Psoas muscle (tissue), 8 donors: ENCODE measurements at places on chromosomes 2 and 18. TPM values are rescaled to one million over a fixed set of nuclear protein-coding genes. Genes with fewer than 3 reads are reported as not detected.
A peak's percentile ranks its signal among the peaks of the same experiment; 100 is the strongest.

INHBB gene
- total RNA-seq, result 19.3 TPM

SPP2 gene
- not detected for total RNA-seq

KHK gene
- total RNA-seq, result 1.5 TPM

UGT1A4 gene
- total RNA-seq, result not detected

TMEM37 gene
- total RNA-seq, result 1.2 TPM

COLEC11 gene
- total RNA-seq, result not detected

HMSD gene
- not detected for total RNA-seq

VIT gene
- 3.6 TPM for total RNA-seq

CCDC141 gene
- total RNA-seq, result 8.8 TPM

RBKS gene
- 3.7 TPM for total RNA-seq

DNA sequence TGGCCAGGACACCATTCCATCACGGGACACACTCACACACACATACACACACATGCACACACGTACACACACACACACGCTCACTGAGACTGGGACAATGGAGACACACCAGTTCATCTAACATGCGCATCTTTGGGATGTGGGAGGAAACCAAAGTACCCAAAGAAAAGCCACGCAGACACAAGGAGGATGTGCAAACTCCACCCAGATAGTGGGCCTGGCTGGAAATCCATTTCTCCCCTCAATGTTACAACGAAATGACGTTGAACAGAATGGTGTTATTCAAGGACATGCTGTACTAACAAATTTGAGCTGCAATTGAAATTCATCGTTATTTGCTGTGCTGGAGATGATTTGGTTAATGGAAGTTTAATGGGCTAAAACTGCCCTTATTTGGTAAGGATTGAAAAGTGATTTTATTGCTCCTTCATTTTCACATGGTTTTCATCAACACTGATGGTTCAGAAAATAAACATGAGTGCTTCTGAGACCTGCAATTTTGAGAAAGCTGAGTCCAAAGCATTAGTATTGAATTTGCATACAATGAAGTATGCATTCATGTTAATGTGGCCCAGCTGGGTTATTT, 110.0 kb downstream of the KCNE4 start:
- DNase-seq, result no peak

DNA sequence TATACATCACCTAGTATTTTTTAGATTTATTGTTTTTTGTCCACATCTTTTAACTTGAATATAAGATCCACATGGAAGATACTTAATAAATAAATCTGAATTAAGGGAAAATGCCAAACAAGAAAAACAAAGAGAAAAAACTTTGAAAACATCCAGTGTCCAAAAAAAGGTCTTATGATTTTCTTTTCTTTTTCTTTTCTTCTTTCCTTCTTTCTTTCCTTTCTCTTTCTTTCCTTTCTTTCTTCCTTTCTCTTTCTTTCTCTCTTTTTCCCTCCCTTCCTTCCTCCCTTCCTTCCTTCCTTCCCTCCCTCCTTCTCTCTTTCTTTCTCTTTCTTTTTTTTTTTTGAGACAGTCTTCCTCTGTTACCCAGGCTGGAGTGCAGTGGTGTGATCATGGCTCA, 29.6 kb upstream of the WIPF1 start:
- no peak for DNase-seq

DNA sequence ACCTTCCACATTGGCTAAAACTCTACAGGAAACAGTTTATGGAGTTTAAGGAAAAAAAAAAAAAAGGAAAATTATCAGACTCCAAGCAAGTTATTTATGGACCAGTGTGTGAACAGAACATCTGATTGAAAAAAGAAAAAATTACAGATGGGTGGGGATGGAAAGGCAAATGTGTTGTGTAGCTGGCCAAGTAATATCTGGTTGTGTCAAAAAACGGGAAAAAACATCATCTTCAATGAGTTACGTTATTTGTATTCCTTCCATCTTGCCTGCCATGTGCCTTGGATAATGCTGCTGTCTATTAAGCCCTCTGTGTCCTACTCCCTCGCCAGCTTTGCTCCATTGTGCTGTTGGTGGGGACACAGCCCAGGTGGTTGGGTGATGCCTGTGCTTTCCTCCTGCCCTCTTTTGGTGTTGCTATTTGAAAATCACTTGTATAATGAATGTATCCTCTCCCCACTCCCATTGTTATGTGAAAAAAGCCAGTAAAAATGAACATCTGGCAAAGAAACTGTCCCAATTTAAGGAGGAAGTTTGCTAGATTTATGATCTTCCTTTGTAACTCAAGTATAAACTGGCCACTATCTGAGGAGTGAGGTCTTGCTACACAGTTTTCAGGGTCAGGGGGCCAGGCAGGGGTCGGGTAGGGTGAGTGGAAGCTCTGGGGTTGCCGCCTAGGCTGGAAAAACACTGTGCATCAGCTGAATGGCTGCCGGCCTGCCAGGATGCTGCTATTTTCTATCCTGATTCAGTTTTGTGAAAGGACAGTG, 155.9 kb downstream of the FMNL2 start:
- peak; percentile 74 for DNase-seq

- DNase-seq, result no peak
Measured at GRCh38 chr18:8279346-8279745, 329.9 kb upstream of the RAB12 start.

DNA sequence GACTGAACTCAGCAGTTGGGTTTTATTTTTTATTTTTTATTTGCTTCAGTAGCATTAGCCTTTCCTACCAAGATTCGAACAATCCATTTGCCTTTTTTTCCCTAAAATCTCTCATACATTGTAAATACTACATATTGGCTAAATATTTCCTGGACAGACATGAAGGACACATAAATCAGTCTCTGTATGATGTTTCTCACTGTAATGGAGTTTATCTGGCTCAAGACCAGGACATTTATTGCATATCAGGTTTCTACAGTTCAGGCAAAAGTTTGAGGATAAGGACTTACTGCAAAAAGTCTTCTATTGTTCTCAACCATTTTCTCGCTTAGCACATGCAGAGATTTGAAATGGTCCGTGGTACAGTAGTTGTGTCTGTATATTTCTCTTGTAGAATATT, 3.3 kb downstream of the CLUL1 start:
- DNase-seq, result no peak

GRCh38 chr2:149994057-149994728, 406.6 kb upstream of the MMADHC start:
- DNase-seq, result no peak

- peak; percentile 27 for DNase-seq
Measured at GRCh38 chr2:170073288-170073687, 104.7 kb upstream of the MYO3B start.

- DNase-seq, result no peak
Measured at GRCh38 chr2:43461453-43462073, 134.3 kb downstream of the THADA start.

DNA sequence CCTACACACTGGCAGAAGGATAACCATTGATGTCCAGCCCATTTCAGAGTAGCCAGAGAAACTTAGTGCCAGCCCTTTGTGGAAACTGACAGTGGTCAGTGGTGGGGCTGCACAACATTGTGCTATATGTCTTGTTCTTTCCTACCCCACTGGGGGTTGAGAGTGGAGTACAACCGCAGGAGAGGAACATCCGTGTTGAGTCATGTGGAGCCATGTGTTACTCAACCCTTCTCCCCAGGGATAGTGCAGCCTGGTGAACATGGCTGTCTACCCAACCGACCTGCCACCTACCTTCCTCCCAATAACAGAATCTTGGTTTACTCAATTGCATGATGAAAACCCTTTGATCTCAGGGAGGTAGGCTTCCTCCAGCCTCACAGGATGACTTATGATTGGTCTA, 65.3 kb upstream of the MAPK4 start:
- DNase-seq, result no peak

GRCh38 chr18:5496305-5496704, 47.5 kb downstream of the EPB41L3 start:
- no peak for DNase-seq

- peak; percentile 67 for DNase-seq
Measured at GRCh38 chr2:237702441-237703391, 75.3 kb downstream of the LRRFIP1 start.

- no peak for DNase-seq
Measured at GRCh38 chr2:134290358-134290757, 36.5 kb downstream of the MGAT5 start.

DNA sequence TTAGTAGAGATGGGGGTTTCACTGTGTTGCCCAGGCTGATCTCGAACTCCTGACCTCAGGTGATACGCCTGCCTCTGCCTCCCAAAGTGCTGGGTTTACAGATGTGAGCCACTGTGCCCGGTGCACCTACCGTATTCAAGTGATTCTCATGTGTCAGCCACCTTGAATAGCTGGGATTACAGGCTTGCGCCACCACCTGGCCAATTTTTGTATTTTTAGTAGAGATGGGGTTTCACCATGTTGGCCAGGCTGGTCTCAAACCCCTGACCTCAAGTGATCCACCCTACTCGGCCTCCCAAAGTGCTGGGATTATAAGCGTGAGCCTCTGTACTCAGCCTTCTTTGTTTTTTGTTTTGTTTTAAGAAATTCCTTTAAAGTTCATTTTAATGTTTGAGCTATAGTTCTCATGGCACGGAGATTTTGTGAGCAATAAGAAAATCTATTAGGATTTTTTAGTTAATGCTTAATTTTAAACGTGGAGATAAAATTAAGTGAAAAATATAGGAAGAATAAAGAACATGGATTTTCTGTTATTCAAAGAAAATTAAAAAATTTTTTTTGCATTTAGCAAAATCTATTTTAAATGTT, 242.6 kb downstream of the PHLPP1 start:
- no peak for DNase-seq

DNA sequence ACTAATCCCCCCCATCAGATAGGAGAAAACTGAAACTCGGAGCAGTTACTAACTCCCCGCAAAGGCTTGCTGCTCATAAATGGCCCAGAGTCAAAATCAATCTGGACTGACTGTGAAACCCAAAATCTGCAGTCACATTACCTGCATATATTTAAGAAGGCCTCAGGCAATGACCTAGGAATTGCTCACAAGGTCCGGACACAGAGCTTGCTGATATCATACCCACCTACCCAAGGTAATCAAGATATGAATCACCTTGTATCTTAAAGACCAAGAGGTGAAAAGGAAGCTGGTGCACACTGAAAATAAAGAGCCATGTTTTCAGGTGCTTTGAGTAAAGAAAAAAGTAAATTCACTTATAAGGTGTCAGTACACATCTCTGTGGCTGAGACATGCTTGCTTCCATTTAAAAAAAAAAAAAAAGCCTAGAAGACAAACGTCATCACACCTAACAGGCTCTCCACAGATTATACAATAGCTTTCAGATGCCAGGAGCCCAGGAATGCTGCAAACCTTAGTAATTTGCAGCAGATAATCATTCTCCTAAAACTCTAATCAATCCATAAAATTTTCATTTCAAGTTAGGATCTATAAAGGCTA, 195.4 kb downstream of the ZEB2 start:
- no peak for DNase-seq

DNA sequence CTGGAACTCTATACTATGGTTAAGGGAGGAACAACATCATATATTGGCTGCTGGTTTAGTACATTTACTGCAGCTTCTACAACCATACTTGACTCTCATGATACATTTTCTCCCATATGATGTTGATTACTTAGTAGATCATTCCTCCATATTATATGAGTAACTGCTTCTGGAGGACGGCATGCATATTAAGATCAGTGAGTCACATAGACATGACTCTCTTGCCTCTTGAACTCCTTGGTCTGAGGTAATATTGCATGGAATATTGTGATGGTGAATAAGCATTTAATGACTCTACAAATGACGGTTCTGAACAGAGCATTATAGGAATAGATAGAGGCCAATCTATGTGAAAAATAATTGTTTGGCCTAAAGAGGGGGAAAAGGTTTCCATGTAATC, 418.8 kb upstream of the SPHKAP start:
- DNase-seq, result no peak

DNA sequence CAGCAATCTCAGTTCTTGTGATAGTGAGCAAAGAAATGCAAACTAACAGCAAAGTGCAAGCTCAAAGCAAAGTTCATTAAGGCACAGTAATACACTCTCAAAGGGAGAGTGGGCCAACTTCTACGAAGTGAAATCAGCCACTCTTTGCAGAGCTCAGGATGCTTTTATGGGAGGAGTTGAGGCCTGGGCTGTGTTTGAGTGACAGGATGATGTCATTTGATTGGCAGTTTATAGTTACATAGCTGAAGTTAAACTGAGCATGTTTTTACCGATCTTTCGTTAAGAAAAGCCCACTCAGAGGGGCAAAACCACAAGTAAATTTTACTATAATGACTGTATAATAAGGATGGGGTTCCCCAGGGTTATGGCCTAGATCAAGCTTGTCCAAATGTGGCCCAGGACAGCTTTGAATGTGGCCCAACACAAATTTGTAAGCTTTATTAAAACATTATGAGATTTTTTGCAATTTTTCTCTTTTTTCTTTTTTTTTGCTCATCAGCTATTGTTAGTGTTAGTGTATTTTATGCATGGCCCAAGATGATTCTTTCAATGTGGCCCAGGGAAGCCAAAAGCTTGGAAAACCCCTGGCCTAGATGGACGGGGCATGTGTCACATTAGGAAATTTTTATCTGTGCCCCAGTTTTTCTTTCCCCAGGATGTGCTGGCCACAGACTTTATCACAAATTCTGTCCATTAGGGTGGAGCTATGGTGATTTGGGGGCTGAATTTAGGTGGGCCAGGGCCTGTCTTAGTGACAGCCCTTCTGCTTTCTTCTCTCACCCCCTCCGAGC, 8.3 kb upstream of the DNAH7 start:
- no peak for DNase-seq

DNA sequence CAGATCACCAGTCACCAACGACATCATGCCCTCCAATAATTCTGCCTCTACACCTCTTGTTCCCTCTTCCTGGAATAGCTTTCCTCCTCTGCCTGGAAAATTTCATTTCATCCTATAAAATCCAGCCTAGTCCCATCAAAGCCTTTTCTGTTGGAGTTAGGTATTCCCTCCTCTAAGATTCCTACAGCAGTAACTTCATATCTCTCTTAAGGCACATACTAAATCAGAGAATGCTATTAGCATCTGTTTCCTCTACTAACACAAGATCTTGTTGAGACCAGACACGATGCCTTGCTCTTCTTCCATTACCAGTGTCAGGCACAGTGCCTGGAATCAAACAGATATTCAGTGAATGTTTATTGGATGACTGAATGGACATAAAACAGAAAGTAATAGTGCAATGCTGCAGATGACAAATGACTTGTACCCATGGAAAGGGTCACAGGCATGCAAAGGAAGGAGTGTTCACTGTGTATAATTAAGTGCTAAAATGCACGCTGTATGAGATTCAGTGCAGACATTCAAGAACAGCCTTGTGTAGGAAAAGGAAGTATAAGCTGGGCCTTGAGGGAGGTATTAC, 342.0 kb upstream of the ACVR2A start:
- no peak for DNase-seq

GRCh38 chr18:195651-196050, 37.3 kb downstream of the USP14 start:
- DNase-seq, result no peak

GRCh38 chr2:202278036-202278760, 12.6 kb downstream of the NOP58 start:
- no peak for DNase-seq

- DNase-seq, result peak; percentile 91
Measured at GRCh38 chr2:46315103-46315890, 18.1 kb downstream of the EPAS1 start.

- no peak for DNase-seq
Measured at GRCh38 chr2:73289304-73289703, 4.0 kb downstream of the EGR4 start.

- DNase-seq, result no peak
Measured at GRCh38 chr2:4715065-4715464, 977.1 kb upstream of the SOX11 start.
